ENCODE measurements at places on chromosomes 16 and 17.

DNA sequence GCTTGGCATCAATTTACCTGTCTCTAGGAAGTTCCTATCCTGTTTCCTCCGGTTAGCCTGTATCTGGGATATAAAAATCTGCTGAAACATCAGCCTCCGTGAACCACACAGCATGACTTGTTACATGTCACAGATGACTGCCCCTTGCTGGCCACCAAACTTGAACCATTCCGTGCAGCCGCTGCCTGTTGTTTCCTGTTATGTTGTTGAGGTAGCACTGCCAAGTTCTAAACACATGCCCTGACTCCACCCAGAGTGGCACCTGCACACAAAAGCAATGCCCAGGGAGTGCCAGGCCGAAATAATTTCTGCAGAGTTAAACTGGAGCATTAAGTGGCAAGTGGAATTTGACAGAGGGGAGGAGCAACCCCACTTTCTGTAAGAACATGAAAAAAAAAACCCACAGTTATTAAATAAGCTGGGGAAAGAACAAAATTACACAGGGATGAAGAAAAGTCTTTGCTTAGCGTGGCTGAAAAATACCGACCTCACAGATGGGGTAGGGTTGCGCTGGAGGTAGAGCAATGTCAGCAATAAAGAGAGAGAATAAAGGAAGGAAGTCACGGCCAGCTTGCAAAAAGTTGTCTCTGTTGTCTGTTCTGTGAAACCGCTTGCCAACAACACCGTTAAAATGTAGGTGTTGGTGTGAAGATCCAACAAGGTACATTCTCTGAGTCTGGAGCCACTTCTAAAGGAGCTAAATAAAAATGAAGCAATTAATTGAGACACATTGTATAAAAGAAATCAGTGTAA lies 174.6 kb upstream of the CDH13 start:
- no peak for DNase-seq

DNA sequence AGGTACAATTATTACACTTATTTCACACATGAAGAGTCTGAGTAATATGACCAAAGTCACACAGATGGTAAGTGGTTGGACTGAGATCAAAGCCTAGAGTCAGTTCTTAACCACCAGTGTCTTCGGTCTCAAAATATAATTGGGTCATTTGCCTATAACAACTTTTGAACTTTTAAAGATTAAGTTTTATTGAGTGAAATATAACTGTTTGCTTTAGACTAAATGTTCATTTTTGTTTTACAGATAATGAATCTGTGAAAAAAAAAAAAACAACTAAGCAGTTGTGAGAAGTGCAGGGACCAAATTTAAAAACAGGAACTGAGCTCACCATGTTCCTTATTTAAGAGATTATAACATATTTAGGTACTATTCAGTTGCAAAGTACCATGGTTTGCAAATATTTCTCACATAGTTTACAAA lies 150.1 kb downstream of the ITFG1 start:
- no peak for DNase-seq

GRCh38 chr17:8679126-8679525 lies 48.6 kb upstream of the MYH10 start:
- DNase-seq = no peak

DNA sequence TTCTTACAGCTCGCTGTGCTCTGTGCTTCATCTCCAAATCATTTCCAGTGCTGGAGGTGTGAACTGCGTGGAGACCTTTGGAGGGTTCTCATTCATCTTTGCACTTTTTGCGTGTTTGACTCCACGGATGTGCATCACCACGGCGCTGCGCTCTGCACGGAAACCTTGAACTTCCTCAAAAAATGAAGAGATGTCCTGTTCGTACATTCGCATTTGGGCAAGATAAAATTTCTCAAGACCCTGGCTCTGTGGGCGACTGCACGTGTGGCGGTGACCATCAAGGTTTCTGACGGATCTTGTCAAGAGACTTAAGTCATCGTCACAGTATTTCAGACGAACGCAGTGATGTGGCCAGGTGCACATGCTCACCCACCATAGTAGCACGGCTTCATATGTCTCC lies 10.3 kb upstream of the PVALEF start:
- no peak for DNase-seq

GRCh38 chr16:53960954-53961616 lies 257.1 kb downstream of the FTO start:
- no peak for DNase-seq

- no peak for DNase-seq
These were observed 38.9 kb upstream of the CSNK2A2 start for GRCh38 chr16:58236831-58237230.

DNA sequence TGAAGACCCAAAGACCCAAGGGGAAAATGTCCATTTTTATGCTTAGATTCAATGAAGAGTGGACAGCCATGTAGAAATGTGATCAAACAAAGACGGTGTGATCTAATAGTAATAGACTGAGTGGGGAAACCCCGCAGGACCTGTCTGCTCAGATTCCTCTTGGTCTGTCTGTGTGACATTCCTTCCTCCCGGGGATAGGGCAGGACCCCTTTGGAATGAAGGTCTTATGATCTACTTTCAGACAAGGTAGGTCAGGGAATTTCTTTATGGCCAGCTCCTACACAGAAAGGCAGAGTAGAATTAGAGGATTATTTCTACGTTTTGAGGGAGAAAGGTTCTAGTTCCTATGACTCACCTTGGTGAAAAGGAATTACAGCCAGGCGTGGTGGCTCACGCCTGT lies 267.6 kb downstream of the STX8 start:
- DNase-seq = no peak

GRCh38 chr17:78839235-78839761 lies 1.3 kb downstream of the USP36 start:
- peak; percentile 35 for DNase-seq

DNA sequence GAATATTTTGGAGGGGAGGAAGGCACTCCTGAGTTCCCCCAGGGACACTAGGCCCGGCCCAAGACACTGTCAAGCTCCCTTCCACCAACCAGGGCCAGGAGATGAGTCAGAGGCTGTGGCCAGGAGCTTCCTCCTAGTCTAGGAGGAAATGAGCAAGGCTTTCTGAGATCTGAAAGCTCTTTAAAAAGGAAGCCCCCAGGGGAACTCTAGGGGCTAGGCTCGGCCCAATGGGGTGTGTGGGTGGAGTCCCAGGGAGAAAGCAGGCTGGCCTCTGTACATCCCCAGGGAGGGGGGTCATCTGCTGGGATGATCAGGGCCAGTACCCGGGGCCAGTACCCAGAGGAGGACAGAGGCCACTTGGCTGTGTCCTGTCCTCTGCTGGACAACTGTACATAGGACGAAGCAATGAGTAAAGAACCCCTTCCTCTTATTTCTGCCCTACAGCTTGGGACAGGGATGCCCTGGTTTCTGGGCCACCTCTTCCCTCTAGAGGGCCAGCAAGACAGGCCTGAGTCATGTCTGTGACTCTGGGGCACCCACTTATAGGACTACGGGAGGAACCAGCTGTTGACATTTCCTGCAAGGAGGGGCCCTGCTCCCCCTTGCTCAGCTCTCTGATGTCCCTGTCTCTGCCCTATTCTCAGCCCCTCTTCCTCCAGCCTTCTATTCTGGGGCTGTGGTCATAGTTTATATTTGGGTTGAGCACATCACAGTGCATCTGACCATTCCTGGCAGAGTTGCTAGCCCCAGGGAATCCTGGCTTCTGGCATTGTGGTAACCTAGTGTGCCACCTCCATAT lies 2.7 kb downstream of the FHOD1 start:
- peak; percentile 40 for DNase-seq

DNA sequence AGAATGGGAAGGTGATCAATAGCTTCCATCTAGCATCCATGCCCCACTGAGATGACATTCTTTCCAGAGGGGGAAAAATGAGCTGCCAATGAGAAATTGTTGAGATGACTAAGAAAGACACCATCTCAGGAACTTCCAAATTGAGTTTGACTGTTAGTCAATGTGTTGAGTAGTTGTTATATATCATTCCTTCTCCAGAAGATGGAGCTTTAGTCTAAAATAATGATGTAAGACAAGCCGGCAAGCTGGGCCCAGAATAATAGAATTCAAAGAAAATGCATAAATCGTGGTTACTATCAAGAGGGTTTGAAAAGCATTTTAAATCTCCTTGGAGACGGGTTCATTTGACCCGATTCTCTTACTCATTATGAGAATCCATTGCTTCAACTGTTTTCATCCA lies 71.0 kb upstream of the ATF7IP2 start:
- DNase-seq = no peak

GRCh38 chr17:9468532-9468931 lies 107.1 kb downstream of the STX8 start:
- no peak for DNase-seq

Measured in thymus (tissue), 14 donors.